Uterine smooth muscle cell (primary cell): ENCODE measurements at places on chromosomes 7 and 10. TPM values are rescaled to one million over a fixed set of nuclear protein-coding genes. Genes with fewer than 3 reads are reported as not detected.

The MYOF gene
- total RNA-seq = 250 and 346 TPM in 2 replicates

The ADCY1 gene
- total RNA-seq = 0.33 and 0.37 TPM in 2 replicates

The NXPH1 gene
- total RNA-seq = not detected in 2 replicates

The MNX1 gene
- not detected in 2 replicates for total RNA-seq

The NPM3 gene
- 156 and 182 TPM in 2 replicates for total RNA-seq

The CCDC3 gene
- total RNA-seq = 0.25 and 0.55 TPM in 2 replicates

The METTL27 gene
- 26.5 and 51.5 TPM in 2 replicates for total RNA-seq

The ANXA8L1 gene
- total RNA-seq = 0.22 TPM in 1 of 2 replicates, not detected in the other

The CALCR gene
- total RNA-seq = not detected in 2 replicates

The LLCFC1 gene
- not detected in 2 replicates for total RNA-seq

The DUS4L gene
- 12.5 and 12.6 TPM in 2 replicates for total RNA-seq

The SPDYE11 gene
- not detected in 2 replicates for total RNA-seq

The OGDHL gene
- total RNA-seq = 0.22 and 0.37 TPM in 2 replicates

The SFR1 gene
- 10.4 and 11.7 TPM in 2 replicates for total RNA-seq

The SYCE1 gene
- not detected in 2 replicates for total RNA-seq

The SORCS1 gene
- not detected in 2 replicates for total RNA-seq

The HMX3 gene
- not detected in 2 replicates for total RNA-seq

The TFR2 gene
- 0.33 and 0.37 TPM in 2 replicates for total RNA-seq

The CPA4 gene
- total RNA-seq = 0.77 and 8.2 TPM in 2 replicates

The ACSM6 gene
- not detected in 2 replicates for total RNA-seq

The CYP2C19 gene
- not detected in 2 replicates for total RNA-seq

The EPO gene
- not detected in 2 replicates for total RNA-seq

The DNAJC12 gene
- 2.4 and 2.8 TPM in 2 replicates for total RNA-seq

The SVOPL gene
- total RNA-seq = not detected in 2 replicates

The ANK3 gene
- 7.2 and 15.6 TPM in 2 replicates for total RNA-seq

The CDK5 gene
- total RNA-seq = 17.7 and 21.6 TPM in 2 replicates

The PITX3 gene
- not detected in 2 replicates for total RNA-seq

The C10orf53 gene
- total RNA-seq = under 0.01 TPM in 1 of 2 replicates, not detected in the other

The URGCP gene
- total RNA-seq = 35.0 and 38.2 TPM in 2 replicates

The FIGNL1 gene
- 20.7 and 36.1 TPM in 2 replicates for total RNA-seq

The CTNNA3 gene
- total RNA-seq = not detected in 2 replicates

The IKZF1 gene
- total RNA-seq = not detected in 2 replicates

The GIMAP7 gene
- 0.11 TPM in 1 of 2 replicates, not detected in the other for total RNA-seq

The ACSL5 gene
- 0.22 and 0.50 TPM in 2 replicates for total RNA-seq

The CYP3A4 gene
- total RNA-seq = not detected in 2 replicates

The DENND2A gene
- total RNA-seq = 14.9 and 22.5 TPM in 2 replicates

The ASZ1 gene
- total RNA-seq = not detected in 2 replicates

The APBB1IP gene
- 0.11 and 0.37 TPM in 2 replicates for total RNA-seq

The ASB10 gene
- total RNA-seq = not detected in 2 replicates

The EGFR gene
- total RNA-seq = 75.5 and 76.1 TPM in 2 replicates

The EFCAB10 gene
- not detected in 2 replicates for total RNA-seq

The IL6 gene
- total RNA-seq = 0.55 and 2.9 TPM in 2 replicates
